HFFc6 (cell line): ENCODE measurements at places on chromosomes 5 and 9. TPM values are rescaled to one million over a fixed set of nuclear protein-coding genes. Genes with fewer than 3 reads are reported as not detected.

SLC25A2 gene
- not detected in 3 replicates for total RNA-seq

SLCO6A1 gene
- not detected in 3 replicates for total RNA-seq

PDLIM7 gene
- total RNA-seq = 343 to 354 TPM (median 353 TPM) in 3 replicates

CHSY3 gene
- total RNA-seq = 0.05 to 0.19 TPM in 2 of 3 replicates, not detected in the other

SPINK13 gene
- total RNA-seq = not detected in 3 replicates

GRCh38 chr9:38129366-38129765 is 60.3 kb upstream of the SHB start:
- no peak overlapping the region for H3K4me3 ChIP-seq
- no peaks in the 10 kb centered on the region for H3K36me3 ChIP-seq
- H3K4me1 ChIP-seq = no peaks in the 10 kb centered on the region
- H3K27me3 ChIP-seq = peaks cover 27% of the 10 kb centered on the region

GRCh38 chr5:1336749-1337488 is 8.0 kb downstream of the CLPTM1L start:
- H3K27ac ChIP-seq = no peak overlapping the region
- no peaks in the 10 kb centered on the region for H3K4me1 ChIP-seq

GRCh38 chr5:159913501-159913900 is 2.8 kb upstream of the ADRA1B start:
- DNase-seq = no peak
- peaks cover 15% of the 10 kb centered on the region for H3K27me3 ChIP-seq

DNA sequence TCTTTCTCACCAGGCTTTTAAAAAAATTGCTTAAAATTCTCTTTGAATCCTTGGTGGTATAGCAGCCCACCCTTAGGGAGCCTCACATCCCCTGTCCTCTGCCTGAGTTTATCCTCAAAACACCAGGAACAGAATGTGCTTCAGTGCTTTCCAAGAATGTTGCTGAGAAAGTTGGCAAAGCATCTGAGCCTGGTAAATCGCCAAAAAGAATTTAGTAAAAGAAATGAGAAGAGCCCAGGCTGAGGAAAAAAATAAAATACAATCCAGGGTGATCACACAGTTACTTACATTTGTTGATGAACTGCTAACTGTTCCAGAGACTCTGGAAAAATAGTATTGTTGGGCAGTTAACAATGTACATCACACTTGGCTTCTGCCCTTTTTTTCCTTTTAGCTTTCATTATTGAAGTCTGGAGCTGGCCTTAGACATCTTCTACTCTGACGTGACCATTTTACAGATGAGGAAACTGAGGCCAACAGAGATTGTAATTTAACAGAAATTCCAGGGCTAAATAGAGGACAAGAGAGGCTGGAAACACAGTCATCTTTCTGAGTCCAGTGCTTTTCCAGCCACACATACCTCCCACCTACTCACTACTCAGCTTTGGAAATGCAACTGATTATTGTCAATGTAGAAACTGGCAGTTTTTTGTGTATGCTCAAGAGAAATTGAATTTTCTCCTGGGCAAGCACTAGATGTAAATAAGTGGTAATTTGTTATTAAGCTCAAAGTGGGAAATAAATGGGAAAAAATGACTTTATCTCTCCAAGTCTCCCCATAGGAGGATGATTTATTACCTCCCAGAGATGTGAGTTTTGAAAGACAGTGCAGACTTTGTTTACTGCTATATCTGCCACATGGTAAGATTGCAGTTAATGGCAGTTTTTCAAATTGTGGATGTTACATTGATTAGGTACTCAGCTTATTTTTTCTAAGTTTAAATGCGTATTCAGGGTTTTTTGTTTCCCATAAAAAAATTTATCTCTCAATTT is 86.7 kb upstream of the ALDH1A1 start:
- H3K27ac ChIP-seq = no peak overlapping the region
- peak; percentile 6 for DNase-seq
- H3K4me1 ChIP-seq = peaks cover 40% of the 10 kb centered on the region

- no peaks in the 10 kb centered on the region for H3K27me3 ChIP-seq
- no peaks in the 10 kb centered on the region for H3K4me1 ChIP-seq
- no peak for DNase-seq
- H3K4me3 ChIP-seq = no peak overlapping the region
Observed at GRCh38 chr5:176334031-176334770, 27.4 kb downstream of the KIAA1191 start.

DNA sequence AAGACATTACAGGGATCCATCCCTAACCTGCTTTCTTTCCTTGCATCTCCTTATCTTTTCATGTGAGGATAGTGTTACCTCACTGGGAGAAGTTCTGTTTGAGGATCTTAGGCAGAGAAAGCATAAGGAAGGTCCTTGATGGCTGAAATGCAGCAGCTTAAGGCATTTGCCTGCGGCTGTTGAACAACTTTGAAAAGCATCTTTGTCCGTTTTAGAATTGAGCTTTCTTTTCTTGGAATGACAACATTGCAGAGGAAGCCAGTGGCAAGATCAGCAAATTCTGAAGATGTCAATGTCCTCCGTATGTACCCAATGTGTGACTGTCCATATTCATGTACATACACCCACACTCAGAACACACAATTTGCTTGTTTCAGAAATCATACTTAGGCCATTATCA is 436.2 kb downstream of the GABRG2 start:
- H3K4me1 ChIP-seq = no peaks in the 10 kb centered on the region
- H3K36me3 ChIP-seq = no peaks in the 10 kb centered on the region
- DNase-seq = no peak
- no peak overlapping the region for H3K4me3 ChIP-seq

DNA sequence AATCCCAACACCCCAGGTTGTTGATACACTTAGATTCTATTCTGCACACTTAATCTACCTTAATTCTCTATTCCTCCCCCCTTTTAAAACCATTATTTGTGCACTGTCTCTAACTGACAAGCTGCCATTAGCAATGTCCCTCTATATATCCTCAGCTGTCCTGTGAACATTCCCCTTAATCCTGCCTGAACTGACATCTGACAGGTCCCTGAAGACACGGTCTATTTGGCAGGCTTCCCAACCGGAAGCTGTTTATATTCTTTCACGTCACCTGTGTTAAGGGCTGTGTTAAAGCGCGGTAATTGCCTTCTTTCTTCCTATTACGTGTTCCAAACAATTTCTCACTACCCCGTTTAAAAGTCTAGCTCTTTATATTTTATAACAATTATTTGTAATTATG is 277.3 kb downstream of the CDH9 start:
- no peaks in the 10 kb centered on the region for H3K4me1 ChIP-seq
- no peak overlapping the region for H3K4me3 ChIP-seq
- no peak for DNase-seq
- H3K36me3 ChIP-seq = no peaks in the 10 kb centered on the region
- H3K27ac ChIP-seq = no peak overlapping the region
- H3K27me3 ChIP-seq = no peaks in the 10 kb centered on the region

GRCh38 chr5:141701360-141702119 is 19.5 kb upstream of the ARAP3 start:
- H3K4me1 ChIP-seq = peaks cover 6% of the 10 kb centered on the region; the same call in 1 of the 2 replicates
- peaks cover 41% of the 10 kb centered on the region for H3K27me3 ChIP-seq
- peak overlapping the region; percentile 67; the same call in 1 of the 2 replicates for H3K4me3 ChIP-seq
- H3K27ac ChIP-seq = no peak overlapping the region
- no peak for DNase-seq

DNA sequence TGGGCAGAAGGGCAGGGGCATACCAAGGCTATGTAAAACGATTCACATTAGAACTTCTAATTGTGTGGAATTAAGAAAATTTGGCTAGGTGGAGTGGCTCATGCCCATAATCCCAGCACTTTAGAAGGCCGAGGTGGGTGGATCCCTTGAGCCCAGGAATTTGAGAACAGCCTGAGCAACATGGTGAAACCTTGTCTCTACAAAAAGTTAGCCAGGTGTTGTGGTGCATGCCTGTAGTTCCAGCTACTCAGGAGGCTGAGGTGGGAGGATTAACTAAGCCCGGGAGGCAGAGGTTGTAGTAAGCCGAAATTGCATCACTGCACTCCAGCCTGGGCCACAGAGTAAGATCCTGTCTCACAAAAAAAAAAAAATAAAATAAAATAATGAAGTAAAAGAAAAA is 65.2 kb downstream of the LIX1 start:
- no peak for DNase-seq
- no peaks in the 10 kb centered on the region for H3K4me1 ChIP-seq
- no peaks in the 10 kb centered on the region for H3K36me3 ChIP-seq
- peaks cover 15% of the 10 kb centered on the region for H3K27me3 ChIP-seq

GRCh38 chr9:76112151-76112550 is 221.7 kb downstream of the PCSK5 start:
- H3K27me3 ChIP-seq = no peaks in the 10 kb centered on the region
- no peak overlapping the region for H3K4me3 ChIP-seq
- no peaks in the 10 kb centered on the region for H3K4me1 ChIP-seq
- H3K36me3 ChIP-seq = no peaks in the 10 kb centered on the region
- H3K27ac ChIP-seq = no peak overlapping the region
- DNase-seq = no peak

DNA sequence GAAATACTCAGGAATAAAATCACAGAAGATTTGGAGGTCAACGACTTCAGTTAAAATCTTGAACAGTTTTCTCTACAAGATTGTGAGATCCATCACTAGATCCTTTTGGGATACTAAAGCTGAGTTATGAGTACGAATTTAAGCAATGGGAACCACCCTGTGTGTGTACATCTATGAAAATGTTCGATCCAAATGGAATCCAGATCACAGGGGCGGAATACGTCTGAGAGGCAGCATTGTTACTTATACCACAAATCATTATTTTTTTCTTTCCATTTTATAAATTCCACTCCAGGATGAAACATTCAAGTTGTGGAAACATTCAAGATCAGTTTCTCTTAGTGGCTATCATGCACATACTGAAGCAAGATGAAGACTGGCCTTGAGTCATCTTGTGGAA is 239.3 kb upstream of the PAPPA start:
- DNase-seq = no peak
- no peak overlapping the region for H3K27ac ChIP-seq
- no peak overlapping the region for H3K4me3 ChIP-seq
- H3K36me3 ChIP-seq = no peaks in the 10 kb centered on the region
- peaks cover 1% of the 10 kb centered on the region; the same call in 1 of the 2 replicates for H3K27me3 ChIP-seq

DNA sequence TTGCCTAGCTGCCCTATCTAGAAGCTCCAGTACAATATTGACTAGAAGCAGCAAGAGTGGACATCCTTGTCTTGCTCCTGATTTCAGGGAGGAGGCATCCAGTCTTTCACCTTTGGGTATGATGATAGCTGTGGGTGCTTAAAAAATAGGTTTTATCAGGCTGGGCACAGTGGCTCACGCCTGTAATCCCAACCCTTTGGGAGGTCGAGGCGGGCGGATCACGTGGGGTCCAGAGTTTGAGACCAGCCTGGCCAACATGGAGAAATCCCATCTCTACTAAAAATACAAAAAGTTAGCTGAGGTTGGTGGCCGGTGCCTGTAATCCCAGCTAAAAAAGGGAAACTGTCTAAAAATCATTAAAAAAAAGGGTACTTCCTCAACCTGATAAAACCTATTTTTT is 2.0 kb upstream of the CAMSAP1 start:
- H3K36me3 ChIP-seq = peaks cover 63% of the 10 kb centered on the region
- H3K4me1 ChIP-seq = peaks cover 50% of the 10 kb centered on the region
- no peaks in the 10 kb centered on the region; the same call in 1 of the 2 replicates for H3K27me3 ChIP-seq
- DNase-seq = no peak

GRCh38 chr9:97237951-97238889 is 69.2 kb upstream of the CCDC180 start:
- DNase-seq = peak; percentile 80
- peak overlapping the region; percentile 88 for H3K27ac ChIP-seq
- H3K4me1 ChIP-seq = peaks cover 30% of the 10 kb centered on the region
- peaks cover 3% of the 10 kb centered on the region; the same call in 1 of the 2 replicates for H3K36me3 ChIP-seq

- no peaks in the 10 kb centered on the region for H3K36me3 ChIP-seq
- no peaks in the 10 kb centered on the region; the same call in 1 of the 2 replicates for H3K27me3 ChIP-seq
- peaks cover 61% of the 10 kb centered on the region for H3K4me1 ChIP-seq
- peak; percentile 80 for DNase-seq
Observed at GRCh38 chr5:137201876-137202275, 297.2 kb downstream of the SPOCK1 start.

- peaks cover 5% of the 10 kb centered on the region for H3K27me3 ChIP-seq
- H3K27ac ChIP-seq = no peak overlapping the region
- no peak overlapping the region for H3K4me3 ChIP-seq
- H3K4me1 ChIP-seq = peaks cover 6% of the 10 kb centered on the region; the same call in 1 of the 2 replicates
Observed at GRCh38 chr5:136375920-136376319, 10.6 kb upstream of the TRPC7 start.

- H3K4me3 ChIP-seq = no peak overlapping the region
- DNase-seq = no peak
- H3K27ac ChIP-seq = no peak overlapping the region
- no peaks in the 10 kb centered on the region for H3K4me1 ChIP-seq
- no peaks in the 10 kb centered on the region for H3K36me3 ChIP-seq
Observed at GRCh38 chr5:178334861-178335260, 102.3 kb upstream of the PHYKPL start.

- H3K4me1 ChIP-seq = peaks cover 12% of the 10 kb centered on the region
- no peak overlapping the region for H3K27ac ChIP-seq
- H3K27me3 ChIP-seq = peaks cover 39% of the 10 kb centered on the region
Observed at GRCh38 chr9:132993511-132993939, 15.0 kb downstream of the GFI1B start.

- H3K27me3 ChIP-seq = no peaks in the 10 kb centered on the region; the same call in 1 of the 2 replicates
- DNase-seq = no peak
- H3K4me3 ChIP-seq = no peak overlapping the region
- H3K4me1 ChIP-seq = peaks cover 25% of the 10 kb centered on the region
- no peak overlapping the region for H3K27ac ChIP-seq
Observed at GRCh38 chr5:53445569-53445968, 34.9 kb upstream of the FST start.

GRCh38 chr9:91195372-91196012 is 166.2 kb downstream of the AUH start:
- peaks cover 79% of the 10 kb centered on the region for H3K4me1 ChIP-seq
- H3K27me3 ChIP-seq = no peaks in the 10 kb centered on the region; the same call in 1 of the 2 replicates
- no peak overlapping the region for H3K4me3 ChIP-seq
- H3K36me3 ChIP-seq = no peaks in the 10 kb centered on the region
- DNase-seq = no peak

DNA sequence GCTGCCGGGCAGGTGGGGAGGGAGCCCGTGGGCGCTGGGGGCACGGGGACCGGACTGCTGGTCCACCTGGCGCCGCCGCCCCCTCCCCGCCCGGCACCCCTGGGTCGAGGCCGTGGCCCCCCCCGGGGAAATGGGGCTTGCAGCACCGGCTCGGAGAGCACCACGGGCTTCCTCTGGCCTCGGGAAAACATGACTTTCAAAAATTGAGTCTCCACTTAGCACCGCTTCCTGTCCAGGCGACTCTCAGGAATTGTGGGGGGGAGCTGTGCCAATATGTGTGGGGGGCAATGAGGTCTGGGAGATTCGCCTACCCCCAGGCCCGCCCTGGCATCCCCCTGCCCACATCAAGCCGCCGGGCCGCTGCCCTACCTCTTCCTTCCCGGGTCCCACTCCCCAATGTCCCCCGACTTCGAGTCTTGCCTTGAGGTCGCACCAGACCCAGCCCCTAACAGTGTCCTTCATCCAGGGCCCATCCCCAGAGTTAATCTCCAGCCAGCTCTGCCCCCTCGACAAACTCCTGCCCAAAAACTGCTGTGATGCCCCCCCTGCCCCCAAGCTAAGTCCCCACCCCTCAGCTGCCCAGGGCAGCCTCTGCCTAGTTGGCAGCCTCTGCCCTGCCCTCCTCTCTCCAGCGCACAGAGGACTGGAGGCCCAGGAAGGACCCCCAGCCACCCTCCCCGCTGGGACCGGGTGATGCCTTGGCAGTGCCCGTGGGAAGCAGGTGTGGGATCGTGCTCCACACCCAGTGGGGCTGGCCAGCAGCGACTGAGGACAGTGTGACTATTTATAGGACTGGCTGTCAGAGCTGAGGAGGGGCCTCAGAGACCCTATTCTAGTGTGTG is 3.9 kb downstream of the EGFL7 start:
- no peaks in the 10 kb centered on the region for H3K36me3 ChIP-seq
- DNase-seq = no peak
- no peaks in the 10 kb centered on the region for H3K4me1 ChIP-seq
- no peak overlapping the region for H3K4me3 ChIP-seq
- no peak overlapping the region for H3K27ac ChIP-seq

GRCh38 chr9:113995963-113996362 is 82.1 kb downstream of the AMBP start:
- no peak for DNase-seq
- no peaks in the 10 kb centered on the region; the same call in 1 of the 2 replicates for H3K27me3 ChIP-seq
